HCT116 (cell line): ENCODE measurements at places on chromosomes 5 and 9.

DNA sequence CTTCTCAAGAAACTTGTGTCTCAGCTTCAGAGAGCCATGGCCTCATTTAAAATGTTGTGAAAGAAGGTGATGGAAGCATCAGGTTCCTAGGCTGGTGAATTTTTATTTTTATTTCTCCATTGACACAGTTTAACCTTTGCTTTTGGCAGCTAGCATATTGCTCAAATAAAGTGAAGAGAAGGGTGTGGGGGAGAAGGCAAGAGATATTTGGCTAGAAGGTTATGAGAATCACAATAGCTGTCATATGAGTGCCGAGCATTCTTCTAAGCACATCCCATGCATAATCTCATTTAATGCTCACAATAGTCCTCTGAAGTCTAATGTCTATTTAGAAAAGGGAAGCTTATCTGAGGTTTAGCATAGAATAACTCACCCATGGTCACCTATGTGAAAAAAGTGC is 43.1 kb downstream of the GRIA1 start:
- no peak for DNase-seq

DNA sequence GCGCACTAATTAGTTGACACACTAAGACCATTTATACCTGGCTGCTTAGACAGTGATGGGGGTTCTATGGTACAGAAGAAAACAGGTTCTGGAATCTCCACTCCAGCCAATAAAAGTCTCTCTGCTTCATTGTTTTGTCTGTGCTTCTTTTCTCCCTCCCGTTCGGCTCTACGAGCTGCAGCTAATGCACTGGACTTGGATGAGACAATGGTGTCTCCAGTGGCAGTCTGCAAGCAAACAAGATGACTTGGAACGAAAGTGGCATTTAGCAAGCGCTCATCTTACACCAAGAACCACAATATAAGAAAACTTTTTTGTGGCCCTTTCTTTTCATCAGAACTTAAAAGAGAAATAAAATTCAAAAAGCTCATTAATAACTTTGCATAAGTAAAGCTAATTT is 30.2 kb downstream of the GFM2 start:
- no peak for DNase-seq

GRCh38 chr5:68884883-68885282 is 208.9 kb upstream of the SLC30A5 start:
- DNase-seq, result peak; percentile 7

GRCh38 chr9:26925609-26926008 is 21.4 kb downstream of the PLAA start:
- DNase-seq, result no peak

- DNase-seq, result no peak
Measured at GRCh38 chr9:121282277-121283079, 14.5 kb downstream of the GSN start.

GRCh38 chr5:56734091-56734694 is 81.2 kb upstream of the MAP3K1 start:
- DNase-seq, result no peak

GRCh38 chr9:75184471-75184870 is 96.2 kb downstream of the OSTF1 start:
- no peak for DNase-seq

DNA sequence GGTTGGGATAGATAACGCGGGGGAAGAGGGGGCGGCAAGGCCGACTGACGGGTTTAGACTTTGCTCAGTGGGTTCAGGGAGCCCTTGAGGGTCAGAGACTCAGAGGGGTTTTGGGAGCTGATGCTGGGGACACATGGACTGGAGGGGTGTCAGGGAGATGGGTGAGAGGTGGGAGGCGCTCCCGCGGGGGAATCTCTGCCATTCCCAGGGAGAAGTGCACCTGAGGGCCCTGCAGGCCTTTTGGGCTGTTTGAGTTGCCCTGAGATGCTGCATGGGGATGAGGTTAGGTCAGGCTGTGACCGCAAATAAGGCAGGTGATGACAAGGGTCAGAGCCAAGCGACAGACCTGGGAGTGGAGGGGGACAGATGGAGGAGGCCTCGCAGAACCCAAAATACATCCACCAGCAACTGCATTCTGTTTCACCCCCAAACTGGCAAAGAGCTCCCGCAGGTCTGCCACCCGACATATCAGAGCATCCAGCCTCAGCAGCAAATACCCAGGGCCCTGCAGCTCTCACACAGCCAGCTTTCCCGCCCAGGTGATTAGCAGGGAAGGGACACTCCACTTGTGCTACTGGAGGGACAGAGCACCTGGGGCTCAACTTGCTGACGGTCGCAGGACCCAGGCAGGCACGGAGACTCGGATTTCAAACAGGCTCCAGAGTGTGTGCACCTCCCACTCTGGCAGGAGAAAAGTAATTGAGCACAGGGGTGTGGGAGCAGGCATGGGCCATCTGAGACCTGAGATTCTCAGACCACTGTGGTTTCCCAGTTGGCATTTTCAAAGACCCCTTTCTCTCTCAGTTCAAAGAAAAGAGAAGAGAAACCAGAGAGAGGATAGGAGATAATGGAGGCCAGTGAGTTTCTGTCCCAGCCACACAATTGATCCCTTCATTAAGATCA is 26.4 kb downstream of the TMOD1 start:
- DNase-seq, result no peak

DNA sequence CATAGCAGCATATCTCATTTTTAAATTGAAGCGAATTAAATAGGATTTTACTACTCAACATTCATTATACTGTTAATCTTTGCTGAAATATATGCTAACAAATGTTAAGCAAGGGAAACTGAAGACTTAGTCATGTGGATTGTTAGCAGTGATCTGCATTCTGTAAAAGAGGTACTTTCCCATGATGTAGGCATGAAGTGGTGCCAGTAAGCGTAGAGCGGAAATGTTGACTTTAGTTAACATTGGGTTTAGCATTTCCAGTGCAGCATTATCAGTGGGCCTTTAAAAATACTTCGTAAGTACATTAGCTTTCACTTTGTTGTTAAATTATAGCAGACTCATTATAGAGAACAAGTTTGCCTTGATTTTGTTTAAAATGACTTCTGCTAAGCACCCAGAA is 130.3 kb downstream of the CDC42SE2 start:
- no peak for DNase-seq

- DNase-seq, result no peak
Measured at GRCh38 chr5:151093476-151093889, 12.6 kb upstream of the TNIP1 start.

- DNase-seq, result no peak
Measured at GRCh38 chr9:91191411-91192380, 170.0 kb downstream of the AUH start.

GRCh38 chr9:129343424-129344375 is 165.6 kb upstream of the IER5L start:
- DNase-seq, result peak; percentile 62

DNA sequence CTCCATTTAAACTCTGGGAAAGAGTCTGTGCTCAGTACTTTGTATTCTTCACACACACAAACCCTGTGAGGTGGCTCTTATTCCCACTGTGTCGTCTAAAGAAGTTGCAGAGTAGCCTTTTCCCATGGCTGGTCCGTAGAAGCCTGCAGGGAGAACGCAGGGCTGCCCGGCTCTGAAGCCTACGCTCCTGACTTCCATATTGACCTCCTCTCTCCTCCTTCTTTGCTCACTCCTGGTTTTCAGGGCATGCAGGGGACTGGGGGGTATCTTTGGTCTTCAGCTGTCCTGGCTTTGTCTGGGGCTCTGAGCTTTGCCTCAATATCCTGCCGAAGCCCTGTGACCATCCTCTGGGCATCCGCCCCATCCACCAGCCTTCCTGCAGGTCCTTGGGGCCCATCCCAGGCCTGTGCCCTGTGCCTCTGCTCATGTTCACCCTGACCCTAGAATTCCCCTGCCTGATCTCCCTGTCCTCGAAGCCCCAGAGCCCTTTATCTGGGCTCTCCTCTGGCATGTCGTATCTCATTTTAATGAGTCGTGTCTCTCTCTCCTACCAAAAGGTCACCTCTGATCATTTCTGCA is 83.8 kb upstream of the FSTL4 start:
- no peak for DNase-seq
